ENCODE measurements at places on chromosomes 6 and 20. TPM values are rescaled to one million over a fixed set of nuclear protein-coding genes. Genes with fewer than 3 reads are reported as not detected.

HSPA1L gene
- polyA plus RNA-seq, result 4.6 TPM

DNA sequence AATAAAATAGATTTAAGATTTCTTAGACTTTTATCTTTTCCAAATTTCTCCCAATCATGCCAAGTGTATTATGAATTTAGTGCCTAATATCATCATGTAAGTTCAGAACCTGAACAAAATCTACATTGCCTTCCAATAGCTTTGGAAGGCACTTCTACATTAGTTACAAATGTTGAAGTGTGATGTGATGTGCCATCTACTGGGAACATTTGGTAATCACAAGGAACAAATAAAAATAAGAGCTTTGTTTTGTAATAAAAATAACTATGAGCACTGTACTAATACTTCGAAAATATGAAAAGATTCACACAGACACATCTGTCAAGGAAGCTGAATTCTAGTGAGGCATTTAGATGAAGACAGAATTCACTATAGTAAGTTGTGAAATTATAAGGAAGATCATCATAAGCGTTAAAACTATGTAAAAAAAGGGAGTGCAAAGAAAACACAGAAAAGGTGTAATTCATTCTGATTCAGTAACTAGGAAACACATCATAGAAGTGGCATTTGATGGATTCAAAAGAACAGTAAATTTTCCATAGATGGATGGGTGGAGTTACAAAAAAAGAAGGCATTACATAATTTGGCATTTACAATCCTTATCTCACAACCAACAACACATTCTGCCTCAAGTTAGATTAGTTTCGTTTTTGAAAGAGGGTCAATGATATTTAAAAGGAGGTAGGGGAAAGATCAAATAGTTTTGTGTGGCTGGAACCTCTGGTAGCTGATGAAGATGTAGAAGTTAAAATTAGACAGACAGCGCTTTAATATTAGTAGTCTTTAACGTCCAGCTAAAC, 161.0 kb downstream of the ASCC3 start:
- DNase-seq, result peak; percentile 17

- DNase-seq, result no peak
Observed at GRCh38 chr20:22584522-22584921, at the start of gene FOXA2. TSS of gene FOXA2 (minus strand) at chr20:22584572. CDS start at chr20:22584278, 294 bp downstream.

NKX2-2 gene
- polyA plus RNA-seq, result 0.07 TPM

OTOR gene
- not detected for polyA plus RNA-seq

DNA sequence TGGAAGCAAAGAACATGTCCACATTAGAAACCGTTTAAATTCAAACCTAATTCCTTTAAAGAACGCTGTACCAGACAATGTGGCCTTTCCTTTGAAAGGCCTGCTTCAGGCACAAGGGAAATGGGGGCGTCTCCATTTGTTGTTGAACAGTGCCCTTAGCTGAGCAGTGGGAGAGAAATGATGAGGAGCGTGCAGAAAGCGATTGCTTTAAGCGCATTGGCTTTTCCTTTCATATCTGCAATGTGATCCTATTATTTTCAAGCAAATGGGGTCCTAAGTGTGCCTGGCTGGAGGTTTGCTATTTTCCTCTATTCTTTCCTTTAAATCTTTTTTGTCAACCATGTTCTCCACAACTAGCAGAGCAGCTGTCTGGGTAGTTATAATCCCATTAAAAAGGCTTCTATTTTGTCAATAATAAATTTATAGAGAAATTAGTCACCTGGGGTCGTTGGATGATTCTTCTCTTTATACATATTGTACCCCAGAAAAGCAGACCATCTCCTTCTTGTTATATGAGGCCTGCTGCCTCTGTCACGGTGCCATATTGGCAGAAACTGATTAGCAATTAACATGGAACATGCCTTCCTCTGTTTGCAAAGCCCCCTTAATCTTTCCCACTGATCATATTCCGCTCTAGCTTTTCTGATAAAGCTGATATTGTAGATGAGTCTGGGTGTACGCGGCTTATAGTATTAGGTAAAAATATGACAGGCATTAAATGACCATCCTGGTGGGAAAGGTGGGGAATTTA, 151.1 kb upstream of the JAG1 start:
- no peak for DNase-seq

HSPA1B gene
- 125 TPM for polyA plus RNA-seq

PRSS16 gene
- 0.23 TPM for polyA plus RNA-seq

DNA sequence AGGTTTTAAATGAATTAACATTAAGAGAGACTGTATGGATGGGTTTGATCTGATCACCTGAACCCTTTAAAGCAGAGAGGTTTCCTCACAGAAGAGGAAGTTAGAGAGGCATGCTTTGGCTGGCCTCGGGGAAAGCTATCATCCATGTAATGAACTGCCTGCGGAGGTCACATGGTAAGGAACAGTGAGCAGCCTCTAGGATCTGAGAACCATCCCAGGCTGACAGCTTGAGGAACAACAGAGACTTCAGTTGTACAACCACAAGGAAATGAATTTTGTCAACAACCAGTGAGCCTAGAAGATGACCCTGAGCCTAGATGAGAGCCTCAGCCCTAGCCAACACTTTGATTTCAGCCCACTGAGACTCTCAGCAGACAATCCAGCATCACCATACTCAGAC, 2.9 kb upstream of the COL21A1 start:
- no peak for DNase-seq

- DNase-seq, result no peak
Observed at GRCh38 chr6:93047033-93047432, 372.3 kb downstream of the EPHA7 start.

DNA sequence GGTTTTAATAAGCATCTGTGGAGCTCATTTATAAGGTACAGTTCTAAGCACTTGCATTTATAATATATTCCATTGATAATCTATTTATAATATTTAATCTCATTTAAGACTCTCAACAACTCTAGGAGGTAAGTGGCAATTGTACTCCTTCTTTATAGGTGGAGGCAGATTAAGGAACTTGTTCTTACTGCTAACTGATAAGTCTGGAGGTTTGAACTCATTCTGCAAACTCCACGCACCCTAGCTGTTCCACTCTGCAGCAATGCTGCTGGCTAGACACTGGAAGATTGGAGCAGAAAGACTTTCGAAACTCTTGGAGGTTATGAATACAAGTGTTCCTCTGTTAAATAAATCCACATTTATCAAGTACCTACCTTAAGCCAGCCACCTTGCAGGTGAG, 793 bp upstream of the HDAC2 start:
- DNase-seq, result no peak

- DNase-seq, result no peak
Observed at GRCh38 chr6:69542494-69542893, 254.3 kb downstream of the LMBRD1 start.

DNA sequence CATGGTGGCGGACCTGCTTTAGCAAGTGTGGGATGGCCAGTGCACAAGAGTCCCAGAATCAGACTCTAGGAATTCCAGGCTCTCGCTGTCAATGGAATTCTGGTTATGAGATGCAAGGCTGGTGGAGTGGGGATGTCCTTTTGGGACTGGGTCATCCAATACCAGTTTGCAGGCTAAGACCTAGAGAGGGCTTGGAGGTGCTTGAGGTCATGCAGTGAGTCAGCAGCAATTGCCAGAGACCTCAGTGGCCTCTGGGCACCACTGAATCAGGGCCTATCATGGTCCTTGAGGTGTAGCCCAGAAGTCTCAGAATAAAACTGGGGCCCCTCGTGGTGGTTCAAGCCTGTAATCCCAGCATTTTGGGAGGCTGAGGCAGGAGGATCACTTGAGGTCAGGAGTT, 1.4 kb upstream of the SCRT2 start:
- DNase-seq, result no peak

VARS1 gene
- 65.2 TPM for polyA plus RNA-seq

GLP1R gene
- 1.1 TPM for polyA plus RNA-seq

DNA sequence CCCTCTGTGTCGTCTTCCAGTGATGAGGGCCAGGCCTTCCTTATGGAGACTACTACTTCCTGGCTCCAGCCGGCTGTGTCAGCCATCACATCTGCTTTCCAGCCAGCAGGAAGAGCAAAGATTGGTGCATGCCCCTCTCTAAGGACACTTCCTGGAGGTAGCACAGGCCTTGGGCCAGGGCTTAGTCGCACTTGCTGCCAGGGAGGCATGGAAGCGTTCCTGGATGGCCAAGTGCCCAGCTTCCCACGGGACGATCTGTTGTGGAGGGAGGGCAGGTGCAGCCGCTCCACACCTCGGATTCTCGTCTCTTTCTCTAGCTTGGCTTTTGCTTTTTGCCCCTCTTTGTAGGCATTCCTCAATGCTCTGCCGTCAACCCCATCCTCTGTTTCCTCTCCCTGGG, 11.9 kb downstream of the ERMARD start:
- no peak for DNase-seq

DNA sequence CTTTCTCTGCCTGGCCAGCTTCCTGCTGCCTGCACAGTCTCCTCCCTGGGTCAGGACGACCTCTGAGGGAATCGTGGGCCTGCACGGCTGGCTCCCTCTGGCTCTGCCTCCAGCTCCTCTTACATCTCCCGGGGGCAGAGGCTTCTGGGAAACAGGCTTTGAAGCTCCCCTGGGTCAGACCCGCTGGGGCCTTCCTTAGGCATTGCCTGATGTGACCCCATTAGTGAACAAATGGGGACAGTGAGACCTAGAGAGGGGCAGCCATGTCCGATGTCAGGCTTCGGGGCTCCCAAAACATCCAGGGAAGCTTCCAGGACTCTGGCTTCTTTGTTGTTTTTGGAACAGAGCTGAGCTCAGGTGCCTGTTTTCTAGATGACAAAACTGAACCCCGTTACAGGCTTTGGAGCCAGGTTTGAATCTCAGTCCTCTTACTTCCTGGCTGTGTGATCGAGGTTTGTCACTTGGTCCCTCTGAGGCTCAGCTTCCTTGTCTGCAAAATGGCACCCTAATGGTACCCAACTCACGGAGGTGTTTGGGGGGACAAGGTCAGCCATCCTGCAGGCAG, 94.3 kb downstream of the CEBPB start:
- no peak for DNase-seq

- peak; percentile 57 for DNase-seq
Observed at GRCh38 chr20:54981175-54981574, 505.8 kb downstream of the DOK5 start.

RBM24 gene
- polyA plus RNA-seq, result 0.37 TPM

RIPOR3 gene
- polyA plus RNA-seq, result 8.0 TPM

- DNase-seq, result no peak
Observed at GRCh38 chr6:139583420-139583819, 209.0 kb upstream of the CITED2 start.

- DNase-seq, result peak; percentile 16
Observed at GRCh38 chr6:100657678-100658330, 193.1 kb upstream of the SIM1 start.

DNA sequence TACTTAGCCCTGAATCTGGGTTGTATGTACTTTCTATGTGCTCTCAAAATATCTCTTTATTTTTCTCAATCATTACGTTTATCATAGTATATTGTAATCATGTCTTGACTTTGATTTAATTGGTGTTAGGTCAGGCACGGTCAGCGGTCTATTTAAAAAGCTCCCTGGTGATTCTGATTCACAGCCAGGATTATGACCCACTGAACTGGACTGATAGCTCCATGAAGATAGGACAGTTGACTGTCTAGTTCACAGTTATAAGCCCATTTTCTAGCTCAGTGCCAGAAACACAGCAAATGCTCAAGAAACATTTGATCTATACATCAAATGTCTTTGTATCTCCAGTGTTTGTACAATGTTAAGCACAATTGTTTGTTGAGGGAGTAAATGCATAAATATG, 111.5 kb upstream of the CCN2 start:
- no peak for DNase-seq

DNA sequence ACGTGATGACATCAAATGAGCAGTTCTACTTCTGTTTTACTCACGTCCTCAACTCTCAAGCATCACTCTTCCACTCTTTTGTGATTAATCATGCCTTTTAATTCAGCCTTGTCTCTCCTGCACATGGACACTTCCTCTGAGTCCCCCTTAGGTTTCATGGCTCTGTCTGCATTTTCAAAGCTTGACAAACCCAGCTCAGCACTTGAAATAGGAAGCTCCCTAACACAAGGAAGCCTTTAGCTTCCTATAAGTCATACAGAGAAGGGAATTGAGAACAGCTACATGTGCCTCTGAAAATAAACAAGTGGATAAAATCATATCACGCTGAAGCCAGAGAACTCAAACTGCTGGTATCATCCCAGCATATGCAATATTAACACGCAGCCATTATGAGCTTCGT, 21.2 kb downstream of the KIF16B start:
- no peak for DNase-seq

- no peak for DNase-seq
Observed at GRCh38 chr6:131982740-131983259, 31.6 kb upstream of the CCN2 start.

GRCh38 chr6:143270026-143270425, 180.5 kb downstream of the ADAT2 start:
- DNase-seq, result no peak

GRCh38 chr20:10672624-10673127, 1.1 kb downstream of the JAG1 start:
- no peak for DNase-seq

DNA sequence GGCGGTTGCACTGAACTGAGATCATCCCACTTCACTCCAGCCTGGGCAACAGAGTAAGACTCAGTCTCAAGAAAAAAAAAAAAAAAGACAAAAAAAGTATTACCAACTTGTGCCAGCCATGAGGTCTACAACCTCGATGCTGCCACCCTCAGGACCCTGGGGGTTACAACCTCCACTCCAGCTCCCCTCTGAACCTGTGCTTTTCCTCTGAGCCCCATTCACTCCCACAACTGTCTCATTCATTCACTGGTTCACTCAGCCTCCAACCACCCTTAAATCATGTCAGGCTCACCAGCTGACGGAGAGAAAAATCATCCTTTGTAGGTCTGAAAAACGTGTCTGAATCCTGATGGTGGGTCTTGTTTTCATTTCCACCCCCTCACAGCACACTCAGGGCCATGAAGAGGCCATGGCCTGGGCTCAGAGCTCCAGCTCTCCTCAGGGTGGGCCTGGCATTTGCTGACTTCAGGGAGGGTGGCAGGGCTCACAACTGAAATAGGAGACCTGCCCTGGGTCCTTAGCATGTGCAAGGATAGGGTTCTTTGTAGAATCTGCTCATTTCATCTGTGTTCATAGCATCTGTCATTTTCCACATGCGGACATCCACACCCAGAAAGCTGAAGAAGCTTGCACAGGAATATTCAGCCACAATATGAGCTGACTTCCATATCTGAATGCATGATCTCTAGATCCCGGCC, 1.9 kb upstream of the ULBP1 start:
- DNase-seq, result no peak

DNA sequence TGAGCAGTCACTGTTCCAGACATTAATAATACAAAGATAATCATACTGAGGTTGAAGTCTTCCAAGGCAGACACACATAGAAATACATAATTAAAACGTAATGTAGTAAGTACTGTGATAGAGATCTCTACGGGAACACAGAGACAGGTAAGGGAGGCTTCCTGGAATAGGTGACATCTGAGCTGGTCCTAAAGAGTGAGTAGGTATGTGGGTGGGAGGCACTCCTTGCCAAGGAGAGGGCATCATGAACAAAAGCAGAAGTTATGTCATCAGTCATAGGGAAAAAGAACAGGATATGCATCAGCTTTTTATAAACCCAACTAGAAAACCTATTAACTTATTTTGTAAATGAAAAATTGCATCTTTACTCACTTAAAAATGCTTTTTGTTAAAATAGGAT, 110.0 kb downstream of the MAP7 start:
- no peak for DNase-seq

BHLHE23 gene
- polyA plus RNA-seq, result 0.07 TPM

GRCh38 chr6:152959333-152959732, 23.5 kb downstream of the FBXO5 start:
- DNase-seq, result no peak

GDAP1L1 gene
- 0.21 TPM for polyA plus RNA-seq
